ENCODE measurements at places on chromosomes 4 and X.
A peak's percentile ranks its signal among the peaks of the same experiment; 100 is the strongest.

DNA sequence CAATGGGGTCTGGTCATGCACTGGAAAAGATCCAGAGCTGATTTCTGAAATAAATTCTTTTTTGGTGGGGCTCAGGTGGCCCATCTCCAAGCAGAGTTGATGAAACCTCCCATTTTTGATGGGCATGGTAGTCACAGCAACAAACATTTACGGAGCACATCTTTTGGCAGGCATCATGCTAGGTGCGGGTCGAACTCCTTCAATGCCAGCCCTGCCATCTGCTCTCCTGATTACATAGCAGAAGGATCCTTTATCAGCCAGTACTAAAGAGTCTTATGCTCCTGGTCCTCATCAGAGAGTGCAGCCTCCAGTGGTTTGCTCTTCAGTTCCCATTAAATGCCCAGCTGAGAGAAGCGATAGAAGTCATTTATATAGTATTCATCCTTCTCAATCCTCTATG is 121.7 kb downstream of the GRXCR1 start:
- no peak for DNase-seq

GRCh38 chr4:151691639-151692442 is 69.0 kb downstream of the GATB start:
- no peak for DNase-seq

DNA sequence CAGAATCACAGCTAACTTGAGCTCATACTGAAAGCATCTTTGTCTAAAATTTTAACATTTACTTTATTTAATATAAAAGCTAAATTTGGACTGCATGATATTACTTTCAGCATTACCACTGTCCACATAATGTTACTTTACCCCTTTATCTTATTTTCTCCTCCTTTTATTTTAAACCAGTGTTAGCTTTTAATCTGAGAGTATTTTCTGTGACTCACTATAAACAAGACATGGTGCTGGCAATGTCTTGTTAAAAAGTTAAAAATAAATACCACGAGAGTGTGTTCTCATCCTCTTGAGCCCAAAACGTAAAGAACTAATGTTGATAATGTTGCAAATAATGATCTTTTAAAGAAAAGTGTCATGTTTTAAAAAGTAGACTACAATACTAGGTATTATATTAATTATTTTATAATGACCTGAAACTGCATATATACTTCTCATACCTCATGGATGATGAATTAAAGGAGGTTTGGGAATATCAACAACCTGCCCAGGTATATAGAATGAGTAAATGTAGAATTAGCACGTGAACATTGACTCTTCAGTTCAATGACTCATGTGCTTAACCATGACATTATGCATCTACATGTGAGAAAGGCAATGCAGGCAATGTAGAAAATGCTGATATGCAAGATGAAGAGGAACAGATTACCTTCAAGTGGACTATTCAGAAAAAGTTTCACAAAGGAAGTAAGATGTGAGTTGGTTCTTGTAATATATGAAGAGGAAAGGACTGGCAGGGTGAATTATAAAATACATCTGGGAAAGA is 454.1 kb upstream of the ADGRL3 start:
- no peak for DNase-seq

- DNase-seq: no peak
Measured at GRCh38 chrX:107726816-107727534, 48.6 kb downstream of the TSC22D3 start.

DNA sequence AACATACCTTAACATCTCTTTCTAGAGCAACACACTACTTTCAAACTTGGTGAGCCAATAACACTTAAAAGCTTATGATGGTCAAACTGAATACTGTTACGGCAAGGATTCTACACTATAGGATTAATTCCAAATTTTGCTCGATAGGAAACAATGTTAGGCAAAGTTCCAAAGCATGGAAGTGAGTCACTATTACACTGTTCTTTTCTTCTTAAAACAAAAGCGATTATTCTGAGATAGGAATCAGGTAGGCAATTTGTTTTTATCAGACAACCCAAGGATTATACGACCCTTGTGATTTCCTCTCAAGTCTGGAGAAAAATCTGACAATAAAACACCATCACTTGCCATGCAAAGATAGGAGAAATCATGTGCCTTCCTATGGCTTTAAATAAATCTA is 81.5 kb downstream of the HUWE1 start:
- DNase-seq: no peak

- DNase-seq: no peak
Measured at GRCh38 chr4:101014417-101014816, 332.9 kb downstream of the PPP3CA start.

- DNase-seq: no peak
Measured at GRCh38 chr4:48336146-48336870, 5.0 kb upstream of the SLAIN2 start.

- DNase-seq: peak; percentile 76
Measured at GRCh38 chr4:123505095-123506010, 108.8 kb downstream of the SPRY1 start.

- peak; percentile 4 for DNase-seq
Measured at GRCh38 chrX:38627683-38628082, 66.3 kb downstream of the TSPAN7 start.

DNA sequence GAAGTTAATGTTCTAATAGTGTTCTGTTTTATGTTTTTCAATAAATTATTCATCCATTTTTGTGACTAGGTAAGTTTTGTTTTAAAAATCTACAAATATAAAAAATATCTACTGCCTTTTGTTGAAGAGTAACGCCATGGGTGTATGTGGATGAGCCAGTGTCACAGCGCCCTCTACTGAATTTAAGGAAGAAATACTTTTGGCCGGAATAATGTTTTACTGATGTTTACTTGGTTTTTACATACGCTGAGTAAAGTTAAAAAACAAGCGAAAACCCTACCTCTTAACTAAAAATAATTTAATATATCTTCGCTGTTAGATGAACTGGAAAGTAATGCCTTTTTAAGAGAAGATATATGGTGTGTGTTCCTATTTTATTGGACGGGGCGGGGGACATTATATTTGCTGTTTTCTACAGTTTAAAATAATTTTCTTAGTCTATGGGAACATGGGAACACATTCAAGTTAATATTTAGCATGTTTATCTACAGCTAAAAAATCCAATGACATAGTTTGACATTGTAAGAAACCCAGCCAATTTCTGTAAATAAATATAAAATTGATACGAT is 86.1 kb downstream of the CPE start:
- peak; percentile 58 for DNase-seq

DNA sequence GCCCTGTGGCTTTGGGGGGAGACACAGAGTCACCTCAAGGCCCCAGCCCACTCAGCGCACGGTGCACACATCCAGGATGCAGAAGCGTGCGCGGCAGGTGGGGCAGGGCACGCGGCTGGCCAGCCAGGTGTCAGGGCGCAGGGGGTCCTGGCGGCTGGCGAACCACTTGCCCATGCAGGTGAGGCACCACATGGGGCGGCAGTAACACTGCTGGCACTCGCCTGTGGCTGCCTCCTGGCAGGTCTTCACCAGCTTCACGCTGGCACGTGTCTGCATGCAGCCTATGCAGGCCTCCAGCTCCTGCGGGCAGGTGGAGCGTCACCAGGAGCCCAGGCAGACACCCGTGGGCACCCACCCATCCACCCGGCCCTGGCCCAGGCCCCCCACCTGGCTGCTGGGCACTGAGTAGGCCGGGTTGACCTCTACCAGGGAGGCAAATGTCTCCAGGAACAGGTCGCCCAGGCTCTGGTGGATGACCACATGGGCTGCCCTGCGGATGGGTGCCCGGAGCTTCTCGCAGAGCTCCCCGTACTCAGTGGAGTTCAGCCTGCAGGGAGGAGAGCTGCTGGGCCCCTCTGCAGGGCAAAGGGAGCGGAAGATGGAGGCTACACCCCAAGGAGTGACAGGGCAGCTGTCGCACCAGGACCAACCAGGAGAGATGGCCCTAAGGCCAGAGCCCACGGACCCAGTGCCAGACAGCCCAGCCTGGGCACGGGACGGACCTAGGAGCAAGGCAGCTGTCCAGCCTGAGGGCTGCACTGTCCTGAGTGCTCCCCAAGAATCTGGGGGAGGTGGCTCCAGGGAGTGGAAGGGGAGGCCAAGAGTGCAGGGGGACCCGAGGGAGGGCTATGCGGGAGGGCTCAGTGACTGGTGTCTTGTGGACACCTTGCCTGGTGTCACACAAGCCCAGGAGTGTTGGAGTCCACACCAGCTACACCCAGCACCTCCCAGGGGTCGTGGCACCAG is 3.7 kb downstream of the TMEM129 start:
- no peak for DNase-seq

DNA sequence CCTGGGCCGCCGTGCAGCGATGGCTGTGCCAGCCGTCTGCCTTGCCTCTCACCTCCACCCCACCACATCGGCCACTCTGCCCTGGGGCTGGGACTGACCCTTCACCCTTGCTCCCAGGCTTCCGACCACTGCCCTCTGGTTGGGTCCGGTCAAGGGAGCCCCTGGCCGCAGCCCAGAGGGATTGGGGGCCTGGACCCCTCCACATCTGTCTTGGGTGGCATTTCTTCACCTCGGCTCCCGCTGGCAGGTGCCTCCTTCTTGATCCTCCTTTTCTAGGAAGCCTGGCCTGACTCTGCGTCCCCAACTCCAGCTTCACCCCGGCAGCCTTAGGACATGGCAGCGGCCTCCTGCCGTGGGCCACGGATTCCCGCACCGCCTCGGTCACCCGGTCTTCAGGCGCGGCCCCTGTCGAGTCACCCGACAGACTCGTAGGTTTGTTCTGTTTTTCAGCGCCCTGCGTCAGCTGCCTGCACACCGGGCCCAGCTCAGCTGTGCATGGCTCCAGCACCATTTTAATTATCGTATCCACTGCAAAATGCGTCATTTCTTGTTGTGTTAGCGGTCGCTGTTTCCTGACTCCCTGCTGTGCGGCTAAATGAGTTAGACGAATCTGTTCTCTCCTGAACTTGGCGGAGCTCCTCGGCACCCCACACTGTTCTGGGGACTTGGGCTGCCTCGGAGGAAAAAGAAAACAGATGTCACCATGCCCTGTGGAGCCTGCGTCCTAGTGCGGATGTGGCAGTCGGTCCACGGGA is 124.0 kb downstream of the FAM53A start:
- DNase-seq: peak; percentile 70

DNA sequence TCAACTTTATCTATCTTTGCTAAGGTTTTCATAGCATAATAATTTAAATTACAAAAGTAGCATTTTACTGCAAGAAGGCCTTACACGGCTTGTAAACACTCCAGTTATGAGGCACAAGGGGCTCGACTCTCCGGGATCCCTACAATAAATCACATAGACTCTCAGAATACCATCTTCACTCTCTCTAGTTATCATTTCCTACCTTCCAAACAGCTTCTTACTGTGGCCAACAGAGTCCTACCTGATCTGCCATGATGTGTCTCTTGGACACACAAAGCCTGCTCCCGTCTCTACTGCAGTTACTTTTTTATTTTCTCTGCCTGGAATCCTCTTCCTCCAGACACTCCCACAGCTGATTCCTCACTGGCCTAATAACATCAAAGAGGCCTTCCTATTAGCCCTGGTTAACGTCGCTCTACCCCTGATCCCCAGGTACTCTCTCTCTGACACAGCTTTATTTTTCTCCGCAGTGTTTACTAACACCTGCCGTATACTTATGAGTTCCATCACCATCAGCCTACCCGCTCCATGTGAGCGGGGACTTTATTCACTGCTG is 559.6 kb upstream of the DIPK2B start:
- DNase-seq: peak; percentile 10

DNA sequence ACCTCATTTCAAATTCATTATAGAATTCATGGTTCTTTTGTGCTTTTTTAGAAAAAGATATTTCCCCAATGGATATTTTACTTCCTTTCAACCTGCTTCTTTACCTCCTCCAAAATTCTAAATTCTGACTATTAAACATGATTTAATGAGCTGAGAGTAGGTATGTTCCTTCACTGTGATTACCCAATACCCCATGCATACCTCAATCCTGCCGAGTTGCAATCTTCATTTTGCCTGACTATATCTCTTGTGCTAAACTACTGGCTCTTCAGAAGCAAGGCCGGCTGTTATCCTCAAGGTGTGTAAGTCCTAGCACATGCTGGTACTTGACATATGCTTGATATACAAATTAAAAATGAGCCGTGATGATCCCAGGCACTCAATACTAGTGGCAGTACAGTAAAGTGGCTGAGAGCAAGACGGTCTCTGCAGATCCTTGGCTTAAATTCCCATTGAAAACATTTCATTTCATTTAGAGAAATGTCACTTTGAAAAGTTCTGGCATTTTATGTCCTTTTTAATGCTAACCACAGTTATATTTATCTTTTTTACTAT is 320.4 kb downstream of the KCNIP4 start:
- no peak for DNase-seq

- DNase-seq: no peak
Measured at GRCh38 chr4:57591073-57591472, 480.9 kb upstream of the IGFBP7 start.

- DNase-seq: no peak
Measured at GRCh38 chrX:39819921-39820849, 277.6 kb downstream of the BCOR start.

GRCh38 chr4:45855857-45856256 is 268.0 kb downstream of the GABRG1 start:
- no peak for DNase-seq

GRCh38 chr4:1047106-1047975 is 35.9 kb downstream of the FGFRL1 start:
- no peak for DNase-seq

DNA sequence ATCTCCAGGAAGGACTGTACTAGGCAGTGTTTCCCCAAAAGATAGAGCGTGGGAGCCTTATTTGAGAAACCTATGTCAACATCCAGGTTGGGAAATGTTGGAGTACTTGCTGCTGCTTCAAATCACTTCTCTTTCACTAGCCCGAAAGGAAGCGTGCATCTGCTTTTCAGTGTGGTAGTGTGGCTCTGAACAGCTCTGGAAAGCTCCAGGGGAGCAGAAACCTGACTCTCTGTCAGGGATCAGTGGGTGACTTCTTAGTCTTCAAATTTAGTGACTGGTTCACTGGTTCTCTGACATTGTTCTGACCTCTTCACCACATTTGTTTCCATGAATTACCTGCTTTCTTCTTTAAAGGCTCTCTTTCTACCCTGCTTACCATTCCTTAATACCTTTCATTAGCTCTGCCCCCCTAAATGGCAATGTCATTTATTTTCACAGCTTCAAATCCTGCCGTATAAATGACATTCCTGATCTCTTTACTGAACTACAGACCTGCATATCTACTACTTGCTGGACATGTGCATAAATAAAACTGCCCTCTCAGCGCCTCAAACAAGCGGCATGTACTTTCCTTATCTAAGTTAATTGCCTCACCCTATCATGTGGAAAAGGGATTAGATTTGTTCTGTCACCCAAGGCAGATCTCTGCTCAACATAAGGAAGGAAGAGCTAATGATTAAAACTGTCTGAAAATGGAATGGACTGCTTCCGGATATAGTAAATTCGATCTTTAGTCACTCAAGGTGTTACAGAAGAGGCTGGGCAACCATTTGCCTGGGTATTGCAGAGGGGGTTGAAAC is 37.0 kb downstream of the DLG3 start:
- no peak for DNase-seq
